ELF-1 (cell line): ENCODE measurements at places on chromosomes 1 and 21.

- DNase-seq = no peak
Measured at GRCh38 chr1:223496883-223497282, 103.7 kb downstream of the CCDC185 start.

DNA sequence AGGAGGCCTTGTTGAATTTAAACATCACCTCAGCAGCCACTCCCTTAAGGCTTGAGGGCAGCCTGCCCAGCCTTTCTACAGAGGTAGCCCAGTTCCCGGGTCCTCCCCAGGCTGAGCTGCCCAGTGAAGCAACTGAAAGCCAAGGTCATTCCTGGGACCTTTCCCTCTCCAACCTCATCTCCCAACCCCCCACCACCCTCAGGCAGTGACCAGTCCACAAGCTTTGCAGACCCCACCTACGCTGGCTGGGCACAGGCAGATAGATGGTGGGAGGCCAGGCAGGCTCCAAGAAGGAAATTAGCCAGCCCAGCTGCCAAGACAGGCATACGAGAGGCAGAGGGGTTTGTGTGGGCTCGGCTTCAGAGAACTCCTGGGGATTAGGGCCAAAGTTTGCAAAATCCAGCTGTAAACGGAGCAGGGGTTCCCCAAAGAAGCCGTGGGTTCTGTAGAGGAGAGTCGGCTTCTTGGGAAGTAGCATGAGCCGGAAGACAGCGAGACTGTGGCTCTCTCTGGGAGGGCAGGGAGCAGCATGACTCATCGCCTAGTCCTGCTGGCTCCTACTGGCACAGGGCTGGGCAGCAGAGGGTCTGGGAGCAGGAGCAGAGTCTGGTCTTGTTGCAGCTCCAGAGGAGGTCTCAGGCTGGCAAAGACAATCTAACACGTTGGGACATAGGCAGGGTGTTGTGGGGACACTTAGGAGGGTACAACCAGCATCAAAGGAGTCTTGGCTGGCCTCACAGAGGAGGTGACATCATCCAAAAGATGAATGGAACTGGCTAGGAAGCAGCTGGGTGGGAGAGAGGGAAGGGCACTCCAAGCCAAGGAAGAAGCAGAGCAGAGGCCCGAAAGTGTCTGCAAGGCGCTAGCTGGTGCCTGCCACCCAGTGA, 2.8 kb upstream of the ZC3H12A start:
- peak; percentile 77 for DNase-seq

DNA sequence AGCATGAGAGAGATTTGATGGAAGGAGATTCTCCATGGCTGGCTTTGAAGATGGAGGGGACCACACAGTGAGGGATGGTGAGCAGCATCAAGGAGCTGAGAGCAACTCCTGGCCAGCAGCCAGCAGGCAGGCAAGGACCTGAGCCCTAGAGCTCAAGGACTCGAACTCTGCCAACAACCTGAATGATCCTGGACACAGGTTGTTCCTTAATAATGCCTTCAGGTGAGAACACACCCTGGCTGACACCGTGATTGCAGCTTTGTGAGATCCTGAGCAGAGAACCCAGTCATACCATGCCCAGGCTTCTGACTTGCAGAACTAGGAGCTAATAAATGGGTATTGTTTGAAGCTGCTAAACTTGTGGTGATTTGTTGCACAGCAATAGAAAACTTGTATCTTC, 183.1 kb downstream of the LMX1A start:
- no peak for DNase-seq

DNA sequence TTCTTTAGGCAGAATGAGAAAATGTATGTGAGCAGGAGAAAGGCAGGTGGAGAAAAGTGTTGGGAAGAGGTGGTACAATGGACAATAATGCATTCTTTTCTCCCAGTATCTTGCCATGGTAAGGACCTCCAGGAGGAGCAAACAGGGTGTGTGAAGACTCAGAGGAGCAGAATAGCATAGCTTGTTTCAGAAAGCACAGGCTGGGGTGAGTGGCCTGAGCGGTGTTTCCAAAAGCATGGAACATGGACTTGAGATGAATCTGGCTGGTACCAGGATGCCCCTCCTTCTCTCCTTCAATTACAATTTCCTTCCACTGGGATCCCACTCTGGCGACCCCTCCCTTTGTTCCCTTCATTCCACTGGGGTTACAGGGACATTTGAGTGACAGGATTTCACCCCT, 123.4 kb upstream of the TNR start:
- DNase-seq = no peak

- no peak for DNase-seq
Measured at GRCh38 chr1:82227306-82228095, 426.8 kb downstream of the ADGRL2 start.

GRCh38 chr21:32474179-32475059, 61.9 kb downstream of the EVA1C start:
- no peak for DNase-seq

DNA sequence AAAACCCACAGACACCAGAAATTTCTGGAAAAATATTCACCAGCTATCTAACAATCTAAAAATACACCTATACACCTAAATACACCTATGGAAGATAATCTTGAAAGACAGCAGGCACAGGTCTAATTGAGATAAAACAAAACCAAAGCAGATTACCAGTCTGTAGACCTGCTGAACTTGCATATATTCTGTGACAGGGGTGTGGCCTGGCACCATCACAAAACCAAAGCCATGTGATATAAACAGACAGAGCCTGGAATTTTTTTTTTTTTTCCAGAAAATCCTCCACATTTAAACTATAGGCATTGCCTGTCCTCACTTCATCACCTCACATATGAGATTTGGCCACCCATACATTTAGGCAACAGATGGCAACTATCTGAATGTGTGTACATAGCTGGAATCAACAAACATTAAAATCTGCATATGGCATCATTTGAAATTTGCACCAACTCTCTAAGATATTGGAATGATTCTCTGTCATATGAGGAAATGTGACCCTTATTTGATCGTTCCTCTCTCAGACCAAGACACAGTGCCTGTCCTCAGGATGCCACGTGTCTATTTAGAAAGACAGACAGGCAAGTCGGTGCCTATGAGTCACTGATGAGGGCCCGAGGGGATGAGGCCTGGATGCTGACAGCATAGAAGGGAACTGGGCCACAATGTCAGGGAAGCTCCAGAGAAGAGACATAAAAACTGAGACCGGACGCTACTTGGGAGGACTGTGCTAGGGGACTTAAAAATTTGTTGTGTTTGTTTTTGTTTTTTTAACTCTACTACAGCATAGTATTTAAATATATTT, 32.6 kb downstream of the NMNAT2 start:
- peak; percentile 76 for DNase-seq

GRCh38 chr1:204697893-204698292, 12.4 kb upstream of the LRRN2 start:
- no peak for DNase-seq

DNA sequence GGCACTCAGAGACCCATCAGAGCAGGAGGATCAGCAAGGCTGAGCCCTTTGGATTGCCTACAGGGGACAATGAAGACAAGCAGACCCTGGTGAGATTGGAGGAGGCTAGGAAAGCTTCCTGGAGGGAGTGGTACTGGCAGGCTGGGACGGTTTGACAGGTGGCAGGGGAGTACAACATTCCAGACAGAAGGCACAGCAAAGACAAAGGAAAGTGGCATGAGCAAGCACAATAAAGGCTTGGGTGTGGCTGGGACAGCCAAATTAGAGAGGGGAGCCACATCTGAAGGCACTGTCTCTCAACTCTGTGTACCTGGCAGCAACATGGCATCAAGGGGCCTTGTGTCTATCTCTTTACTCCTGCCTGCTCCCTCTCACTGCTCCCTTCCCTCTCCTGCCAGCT, 38.2 kb downstream of the DMAP1 start:
- no peak for DNase-seq

- no peak for DNase-seq
Measured at GRCh38 chr1:170296211-170296610, 150.5 kb downstream of the NTMT2 start.

GRCh38 chr1:225915538-225915991, 8.5 kb downstream of the PYCR2 start:
- DNase-seq = no peak

- DNase-seq = no peak
Measured at GRCh38 chr1:177423090-177423489, 252.3 kb downstream of the BRINP2 start.

DNA sequence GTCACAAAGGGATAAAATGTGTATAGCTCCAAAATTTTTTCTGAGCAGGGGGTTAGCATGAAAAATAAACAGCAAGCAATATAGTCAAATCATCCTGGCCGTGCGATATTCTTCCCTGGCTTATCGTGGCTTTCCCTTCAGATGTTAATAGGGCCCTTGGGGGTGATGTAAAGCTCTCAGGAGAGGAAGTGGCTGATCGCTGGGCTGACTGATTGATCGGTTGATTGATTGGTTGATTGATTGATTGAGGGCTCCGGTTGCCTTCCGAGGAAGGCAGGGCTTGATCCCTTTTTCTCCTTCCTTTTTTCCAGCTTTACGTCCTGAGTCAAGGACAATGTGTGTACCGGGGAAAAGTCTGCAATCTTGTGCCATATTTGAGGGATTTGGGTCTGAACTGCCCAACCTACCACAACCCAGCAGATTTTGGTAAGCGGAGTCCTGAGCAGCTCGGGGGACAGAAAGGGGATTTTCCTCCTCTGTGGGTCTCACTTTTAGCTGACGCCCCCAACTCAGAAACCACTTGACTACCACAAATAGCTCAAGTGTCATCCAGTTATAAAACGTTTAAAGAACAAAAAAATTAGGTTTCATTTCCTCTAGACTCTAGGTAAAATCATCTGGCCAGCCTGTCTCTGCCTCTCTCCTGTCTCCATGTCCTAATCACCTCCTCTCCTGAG, 29.5 kb downstream of the TFF3 start:
- DNase-seq = no peak

GRCh38 chr1:157948312-157949073, 45.0 kb upstream of the KIRREL1 start:
- DNase-seq = peak; percentile 80

GRCh38 chr1:40712405-40712944, 21.0 kb downstream of the NFYC start:
- DNase-seq = no peak

DNA sequence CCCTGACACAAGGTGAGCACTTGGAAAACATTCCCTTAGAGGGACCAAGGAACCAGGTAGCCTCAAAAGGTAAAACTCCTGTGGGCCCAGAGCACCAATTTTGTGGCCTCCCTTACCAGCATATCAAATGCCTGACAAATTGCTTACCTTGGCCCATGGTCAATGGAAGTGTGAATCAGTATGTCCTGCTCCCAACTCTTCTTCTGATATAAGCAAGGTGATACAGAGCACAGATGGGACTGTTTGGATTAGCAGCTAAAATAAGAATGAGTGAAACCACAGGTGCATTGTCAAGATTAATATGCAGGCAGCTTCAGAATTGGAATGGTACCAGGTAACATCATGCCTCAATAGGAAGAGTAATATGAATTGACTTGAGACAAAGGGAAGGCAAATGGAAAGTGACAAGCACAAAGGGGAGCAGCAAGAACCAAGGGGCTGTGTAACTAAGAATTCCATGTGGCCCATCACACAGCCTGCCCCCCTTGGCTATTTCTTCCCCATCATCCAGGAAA, 156.8 kb upstream of the KCND3 start:
- no peak for DNase-seq

- no peak for DNase-seq
Measured at GRCh38 chr1:162297208-162297607, 79.4 kb downstream of the SPATA46 start.

- peak; percentile 26 for DNase-seq
Measured at GRCh38 chr1:12454406-12455391, 163.3 kb downstream of the DHRS3 start.

- no peak for DNase-seq
Measured at GRCh38 chr1:65691152-65691900, 101.4 kb upstream of the PDE4B start.

- DNase-seq = no peak
Measured at GRCh38 chr1:178539291-178539690, 26.4 kb downstream of the TEX35 start.

- DNase-seq = no peak
Measured at GRCh38 chr1:230563591-230563990, 78.7 kb upstream of the COG2 start.

- no peak for DNase-seq
Measured at GRCh38 chr1:93818570-93818959, 60.4 kb downstream of the DNTTIP2 start.

DNA sequence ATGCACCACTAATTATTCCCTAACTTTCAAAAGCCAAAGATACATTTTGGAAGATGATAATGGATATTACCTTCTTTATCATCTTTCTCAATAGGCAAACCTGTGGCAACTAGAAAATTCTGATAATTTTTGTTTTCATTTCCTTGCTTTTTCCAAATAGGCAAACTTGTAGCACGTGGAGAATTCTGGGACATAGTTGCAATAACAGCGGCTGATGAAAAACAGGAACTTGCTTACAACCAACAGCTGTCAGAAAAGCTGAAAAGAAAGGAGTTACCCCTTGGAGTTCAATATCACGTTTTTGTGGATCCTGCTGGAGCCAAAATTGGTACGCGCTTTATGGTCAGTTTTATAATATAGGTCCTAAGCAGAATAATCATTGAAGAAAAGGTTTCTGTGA, 1.5 kb downstream of the FPGT start:
- no peak for DNase-seq

DNA sequence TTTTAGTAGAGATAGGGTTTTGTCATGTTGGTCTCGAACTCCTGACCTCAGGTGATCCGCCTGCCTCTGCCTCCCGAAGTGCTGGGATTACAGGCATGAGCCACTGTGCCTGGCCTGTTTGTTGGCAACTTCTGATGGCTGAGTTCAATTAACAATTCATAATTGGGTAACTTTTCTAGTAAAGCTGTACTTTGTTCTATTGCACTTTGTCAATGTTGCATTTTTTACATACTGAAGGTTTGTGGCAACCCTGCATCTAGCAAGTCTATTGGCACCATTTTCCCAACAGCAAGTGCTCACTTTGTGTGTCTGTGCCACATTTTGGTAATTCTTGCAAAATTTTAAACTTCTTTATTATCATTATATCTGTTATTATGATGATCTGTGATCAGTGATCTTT, 64.5 kb upstream of the USP24 start:
- no peak for DNase-seq

- DNase-seq = no peak
Measured at GRCh38 chr1:172149346-172149745, 271.1 kb upstream of the C1orf105 start.

GRCh38 chr21:41366522-41367151, 4.8 kb downstream of the MX2 start:
- DNase-seq = peak; percentile 36

- no peak for DNase-seq
Measured at GRCh38 chr1:175548774-175549173, 194.6 kb downstream of the TNR start.

DNA sequence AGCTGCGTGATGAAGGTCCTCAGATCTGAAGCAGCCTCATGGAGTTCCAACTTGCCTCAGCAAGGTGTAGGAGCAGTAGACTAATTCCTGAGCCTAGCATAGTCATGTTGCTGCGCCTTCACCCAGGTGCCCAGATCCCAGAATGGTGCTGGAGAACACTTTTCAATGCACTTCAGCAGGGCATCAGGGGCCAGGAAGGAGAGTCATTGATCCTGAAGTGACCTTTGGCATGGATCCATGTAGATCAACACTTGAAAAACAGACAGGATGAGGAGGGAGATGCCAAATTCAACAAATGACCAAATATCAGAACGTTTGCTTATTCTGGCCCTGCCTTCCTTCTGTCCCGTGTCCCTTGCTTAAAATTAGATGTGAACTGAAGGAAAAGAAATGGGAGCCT, 91.9 kb downstream of the LEPR start:
- DNase-seq = no peak

GRCh38 chr1:33242652-33243051, 13.6 kb upstream of the ZNF362 start:
- no peak for DNase-seq
